ENCODE measurements at places on chromosomes 3 and 15.

DNA sequence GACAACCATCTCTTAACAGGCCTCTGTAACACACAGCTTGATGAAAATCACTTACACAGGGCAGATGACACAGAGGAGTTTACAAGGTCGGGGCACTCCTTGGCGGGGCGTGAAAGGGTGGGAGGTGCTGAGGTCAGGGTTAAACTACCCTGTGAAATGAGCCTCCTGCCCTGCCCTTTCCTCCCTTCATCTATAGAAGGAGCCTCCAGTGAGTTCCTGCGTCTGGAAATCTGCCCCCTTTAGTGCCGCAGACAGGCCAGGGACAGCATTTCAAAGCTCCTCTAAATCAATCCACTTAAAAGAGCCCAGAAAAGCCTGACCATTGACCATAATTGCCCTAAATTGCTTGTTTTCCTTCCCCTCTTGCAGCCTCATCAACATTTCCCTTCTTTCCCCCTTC lies 1.9 kb downstream of the ROBO1 start:
- no peak for DNase-seq

- no peak for DNase-seq
Measured at GRCh38 chr15:97875025-97875512, 85.4 kb upstream of the ARRDC4 start.

DNA sequence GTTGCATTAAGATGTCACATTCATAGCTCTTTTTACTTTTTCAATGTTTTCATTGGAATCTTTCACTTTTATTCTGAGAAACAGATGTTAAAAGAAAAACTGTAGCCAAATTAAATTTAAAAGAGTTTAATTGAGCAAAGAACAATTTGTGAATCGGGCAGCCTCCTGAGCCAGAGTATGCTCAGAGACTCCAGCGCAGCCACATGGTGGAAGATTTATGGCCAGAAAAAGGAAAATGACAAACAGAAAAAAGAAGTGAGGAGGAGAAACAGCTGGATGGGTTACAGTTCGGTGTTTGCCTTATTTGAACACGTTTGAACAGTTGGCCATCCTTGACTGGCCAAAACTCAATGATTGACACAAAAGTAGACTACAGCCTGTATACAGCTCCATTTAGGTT lies 33.8 kb upstream of the RAB11A start:
- DNase-seq: no peak

DNA sequence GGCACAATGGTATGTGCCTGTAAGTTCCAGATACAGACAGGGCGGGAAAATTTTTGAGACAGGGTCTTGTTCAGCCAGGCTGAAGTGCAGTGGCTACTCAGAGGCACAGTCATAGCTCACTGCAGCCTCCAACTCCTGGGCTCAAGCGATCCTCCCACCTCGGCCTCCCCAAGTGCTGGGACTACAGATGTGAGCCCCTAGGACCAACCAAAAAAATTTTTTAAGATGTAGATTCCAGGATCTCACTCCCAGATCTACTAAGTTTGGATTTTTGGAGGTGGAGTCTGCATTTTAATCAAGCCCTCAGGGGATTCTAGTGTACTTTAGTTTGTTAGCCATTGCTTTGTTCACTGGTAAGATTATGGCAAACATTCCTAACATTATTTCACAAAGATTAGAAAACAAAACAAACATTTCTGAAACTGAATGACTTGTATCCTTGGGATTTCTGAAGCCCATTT lies 2.7 kb downstream of the LIPH start:
- DNase-seq: peak; percentile 31

- no peak for DNase-seq
Measured at GRCh38 chr3:15403495-15403894, 23.8 kb downstream of the METTL6 start.

GRCh38 chr3:194098081-194098842 lies 37.7 kb upstream of the HES1 start:
- no peak for DNase-seq

- peak; percentile 67 for DNase-seq
Measured at GRCh38 chr3:195886181-195887141, 21.9 kb downstream of the TNK2 start.

DNA sequence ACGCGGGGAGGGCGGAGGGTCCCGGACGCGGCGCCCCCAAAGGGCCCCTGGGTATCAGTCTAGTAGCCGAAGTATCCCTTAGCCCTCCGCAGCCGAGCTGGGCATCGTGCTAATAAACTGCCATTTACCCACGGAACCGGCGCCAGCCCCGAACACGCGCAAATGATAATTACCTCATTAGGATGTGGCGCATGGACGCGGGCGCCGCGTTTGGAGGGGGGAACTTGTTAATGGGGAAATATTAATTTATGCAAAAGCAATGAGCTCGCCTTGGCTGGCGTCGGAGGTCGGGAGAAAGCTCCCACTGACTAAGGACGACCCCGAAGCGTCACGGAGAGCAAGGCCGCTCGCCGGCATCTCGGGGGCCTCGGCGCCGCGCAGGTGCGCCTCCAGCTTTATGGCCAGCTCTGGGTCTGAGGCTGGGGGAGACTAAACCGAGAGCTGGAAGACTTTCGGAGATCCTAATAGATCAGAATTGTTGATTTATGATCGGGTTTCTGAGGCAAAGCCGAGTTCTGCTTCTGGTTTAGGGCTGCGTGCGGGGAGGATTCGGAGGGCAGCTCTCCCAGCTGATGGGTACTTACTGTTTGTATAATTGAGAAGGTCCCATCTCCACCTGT lies 474 bp upstream of the FEZF2 start:
- no peak for DNase-seq

DNA sequence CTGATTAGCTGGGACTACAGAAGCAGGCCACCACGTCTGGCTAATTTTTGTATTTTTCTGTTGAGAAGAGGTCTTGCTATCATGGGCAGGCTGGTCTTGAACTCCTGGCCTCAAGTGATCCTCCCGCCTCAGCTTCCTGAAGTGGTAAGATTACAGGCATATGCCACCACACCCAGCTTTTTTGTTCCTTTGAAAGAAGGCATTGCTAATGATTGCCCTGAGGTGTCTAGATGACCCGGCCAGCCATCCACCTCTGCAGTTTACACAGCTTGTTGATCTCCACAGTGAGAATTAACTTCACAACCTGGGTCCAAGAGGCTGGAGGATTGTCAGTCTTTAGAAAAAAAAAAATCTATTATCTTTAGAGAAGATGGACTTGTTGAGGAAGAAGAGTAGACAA lies 58.7 kb downstream of the SMAD3 start:
- DNase-seq: peak; percentile 30

DNA sequence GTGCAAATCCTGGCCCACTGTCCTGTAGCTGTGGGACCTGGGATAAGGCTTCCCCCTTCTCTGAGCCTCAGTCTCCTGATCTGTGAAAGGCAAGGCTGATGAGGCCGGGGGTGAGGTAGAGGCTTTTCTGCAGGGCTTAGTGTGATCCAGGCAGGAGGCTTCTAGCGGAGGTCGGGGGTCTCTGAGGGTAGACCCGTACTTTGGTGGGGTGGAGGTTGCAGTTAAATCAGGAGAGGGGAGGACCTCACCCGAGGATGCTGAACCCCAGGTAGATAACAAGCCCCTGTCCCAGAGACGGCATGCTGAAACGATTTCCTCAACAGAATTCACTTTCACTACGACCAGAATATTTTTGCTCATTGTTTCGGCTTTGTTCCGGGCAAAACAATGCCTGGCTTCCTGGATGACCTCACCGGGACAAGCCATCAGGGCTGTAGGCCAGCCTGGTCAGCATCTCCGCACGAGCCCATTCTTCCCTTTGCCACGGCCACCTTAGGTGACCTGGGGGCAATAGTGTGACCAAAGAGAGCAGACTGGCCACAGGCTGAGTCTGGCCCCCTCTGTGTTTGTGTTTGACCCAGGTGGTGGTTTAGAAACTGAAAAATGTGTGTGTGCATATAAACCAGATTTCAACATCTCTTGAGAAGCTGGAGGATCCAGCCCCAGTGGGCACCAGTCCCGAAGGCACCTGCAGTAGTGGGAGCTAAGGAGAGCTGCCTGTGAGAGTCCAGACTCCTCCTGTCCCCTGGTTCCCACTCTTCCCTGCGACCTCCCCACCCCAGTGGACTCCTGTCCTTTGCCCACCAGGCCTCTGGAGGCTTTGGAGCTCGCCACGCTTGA lies 33.0 kb downstream of the SLC6A6 start:
- peak; percentile 83 for DNase-seq

DNA sequence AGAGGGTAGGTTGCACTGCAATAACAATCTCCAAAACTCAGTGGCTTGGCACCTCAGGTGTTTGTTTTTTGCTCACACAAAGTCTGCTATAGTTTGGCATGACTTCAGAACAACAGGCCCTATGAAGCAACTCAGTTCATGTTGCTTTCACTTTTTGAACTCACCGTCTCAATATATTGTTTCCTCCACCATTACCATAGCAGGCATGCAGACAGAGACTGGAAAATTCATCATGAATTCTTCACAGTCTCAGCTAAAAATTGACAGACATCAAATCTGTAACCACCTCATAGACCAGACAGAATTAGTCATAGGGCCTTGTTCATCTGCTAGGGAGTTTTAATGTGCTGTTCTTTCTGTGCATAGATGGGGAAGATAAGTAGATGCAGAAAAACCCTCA lies 161.4 kb upstream of the POU1F1 start:
- DNase-seq: peak; percentile 47

- no peak for DNase-seq
Measured at GRCh38 chr3:134284438-134284837, 33.8 kb upstream of the RYK start.

- peak; percentile 97 for DNase-seq
Measured at GRCh38 chr3:30347679-30348216, 258.7 kb upstream of the TGFBR2 start.

- DNase-seq: no peak
Measured at GRCh38 chr3:119531151-119531550, 28.3 kb downstream of the CD80 start.

DNA sequence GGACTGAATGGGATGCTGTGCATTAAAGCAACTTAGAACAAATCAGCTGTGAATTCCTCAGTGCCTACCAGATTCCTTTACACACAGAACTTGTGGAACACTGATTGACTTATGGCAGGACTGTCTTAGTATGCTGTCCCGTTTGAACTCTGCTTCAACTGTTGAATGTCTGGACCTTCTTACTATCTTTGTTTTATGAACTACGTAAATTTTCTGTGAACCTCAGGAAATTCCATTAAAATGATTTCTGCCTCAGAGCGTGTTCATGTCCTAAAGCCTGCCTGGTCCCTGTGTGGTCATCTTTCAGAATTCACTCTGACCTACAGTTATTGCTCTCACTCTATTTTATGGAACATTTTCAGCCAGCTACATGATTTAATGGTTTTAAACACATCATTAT lies 29.4 kb upstream of the FBN1 start:
- peak; percentile 76 for DNase-seq
